ENCODE measurements at places on chromosomes 2 and 18.

DNA sequence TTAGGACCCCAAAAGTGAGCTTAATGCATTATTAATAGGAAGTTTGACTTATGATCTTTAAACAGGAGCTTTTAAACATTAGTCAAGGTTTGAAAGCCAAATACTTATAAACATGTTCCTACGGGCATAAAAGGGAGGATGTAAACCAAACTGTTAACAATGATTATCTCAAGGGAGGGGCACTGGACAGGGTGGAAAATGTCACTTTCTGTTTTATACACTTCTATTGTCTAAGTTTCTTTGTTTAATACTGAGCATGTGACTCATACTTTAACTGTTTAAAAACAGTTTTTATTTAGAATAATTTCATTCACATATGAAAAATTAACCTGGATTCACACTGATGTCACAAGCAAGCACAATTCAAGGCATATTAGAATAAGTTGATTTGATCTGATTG is 18.3 kb upstream of the ITGA6 start:
- no peak overlapping the region for H3K4me3 ChIP-seq
- no peaks in the 10 kb centered on the region for H3K4me1 ChIP-seq
- H3K36me3 ChIP-seq = no peaks in the 10 kb centered on the region
- H3K27ac ChIP-seq = no peak overlapping the region
- no peaks in the 10 kb centered on the region for H3K27me3 ChIP-seq

DNA sequence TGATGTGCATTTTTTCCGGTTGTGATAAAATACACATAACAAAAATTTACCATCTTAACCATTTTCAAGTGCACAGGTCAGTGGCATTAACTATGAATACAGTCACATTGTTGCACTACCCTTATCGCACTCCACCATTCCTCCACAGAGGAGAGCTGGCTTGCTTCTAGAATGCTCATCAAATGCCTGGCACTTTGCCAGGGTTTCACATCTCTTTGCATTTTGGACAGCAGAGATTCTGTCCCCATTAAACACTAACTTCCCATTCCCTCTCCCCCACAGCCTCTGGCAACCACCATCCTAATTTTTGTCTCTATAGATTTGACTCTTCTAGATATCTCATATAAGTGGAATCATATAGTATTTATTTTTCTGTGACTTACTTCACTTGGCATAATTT is 165.0 kb downstream of the ASB1 start:
- H3K4me3 ChIP-seq = no peak overlapping the region
- peaks cover 20% of the 10 kb centered on the region for H3K27me3 ChIP-seq
- H3K27ac ChIP-seq = no peak overlapping the region
- DNase-seq = no peak
- H3K36me3 ChIP-seq = no peaks in the 10 kb centered on the region
- H3K4me1 ChIP-seq = no peaks in the 10 kb centered on the region

- H3K27ac ChIP-seq = no peak overlapping the region
- peaks cover 5% of the 10 kb centered on the region for H3K27me3 ChIP-seq
- no peaks in the 10 kb centered on the region for H3K4me1 ChIP-seq
- no peak overlapping the region for H3K4me3 ChIP-seq
- DNase-seq = no peak
These were observed 27.4 kb downstream of the SERTAD2 start for GRCh38 chr2:64626146-64626809.

GRCh38 chr2:200873560-200873959 is 9.1 kb upstream of the CLK1 start:
- H3K4me1 ChIP-seq = peaks cover 8% of the 10 kb centered on the region
- DNase-seq = no peak
- no peak overlapping the region for H3K4me3 ChIP-seq
- H3K27me3 ChIP-seq = no peaks in the 10 kb centered on the region
- H3K27ac ChIP-seq = no peak overlapping the region

- DNase-seq = no peak
- H3K36me3 ChIP-seq = no peaks in the 10 kb centered on the region
- H3K27ac ChIP-seq = no peak overlapping the region
- H3K4me3 ChIP-seq = no peak overlapping the region
- H3K27me3 ChIP-seq = no peaks in the 10 kb centered on the region
- H3K4me1 ChIP-seq = no peaks in the 10 kb centered on the region
These were observed 582.9 kb upstream of the PIK3C3 start for GRCh38 chr18:41372046-41372665.

DNA sequence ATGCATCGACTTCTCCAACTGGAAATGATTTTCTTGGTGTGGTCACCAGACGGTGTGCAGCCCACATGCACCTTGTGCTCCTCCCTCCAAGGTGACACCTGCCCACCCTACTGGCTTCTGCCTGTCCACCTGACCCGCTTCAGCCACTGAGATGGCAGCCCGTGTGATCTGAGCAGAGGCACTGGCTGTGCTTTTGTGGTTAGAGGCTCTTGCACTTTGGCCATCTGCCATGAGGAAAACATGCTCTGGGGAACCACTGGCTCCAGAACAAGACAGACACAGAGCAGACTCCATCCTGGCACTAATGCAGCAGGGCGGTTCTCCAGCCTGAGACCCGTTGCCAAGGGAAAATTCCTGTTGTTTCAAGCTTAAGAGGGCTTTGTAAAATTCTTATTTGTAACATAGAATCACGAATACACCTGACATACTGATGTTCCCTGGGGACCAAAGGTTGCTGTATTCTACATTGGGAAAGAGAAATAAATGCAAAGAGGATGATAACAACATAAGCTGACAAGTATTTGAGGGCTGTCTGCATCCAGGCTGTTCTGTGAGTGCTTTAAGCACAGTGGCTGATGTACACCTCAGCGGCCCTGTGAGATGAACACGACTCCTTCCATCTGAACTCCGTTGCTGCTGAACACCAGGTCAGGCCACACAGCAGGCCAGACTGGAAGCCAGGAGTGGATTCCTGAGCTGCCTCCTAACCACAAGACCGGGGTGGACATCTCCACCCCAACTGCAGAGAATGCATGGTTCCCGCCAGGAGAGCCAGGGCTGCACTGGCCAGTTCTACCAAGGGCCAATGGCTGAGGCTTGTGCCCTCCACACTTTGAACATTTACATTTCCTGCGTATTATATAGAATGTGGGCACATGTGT is 820.4 kb downstream of the GALR1 start:
- peaks cover 4% of the 10 kb centered on the region for H3K27me3 ChIP-seq
- no peak for DNase-seq
- no peak overlapping the region for H3K27ac ChIP-seq
- H3K4me3 ChIP-seq = no peak overlapping the region
- H3K36me3 ChIP-seq = no peaks in the 10 kb centered on the region

DNA sequence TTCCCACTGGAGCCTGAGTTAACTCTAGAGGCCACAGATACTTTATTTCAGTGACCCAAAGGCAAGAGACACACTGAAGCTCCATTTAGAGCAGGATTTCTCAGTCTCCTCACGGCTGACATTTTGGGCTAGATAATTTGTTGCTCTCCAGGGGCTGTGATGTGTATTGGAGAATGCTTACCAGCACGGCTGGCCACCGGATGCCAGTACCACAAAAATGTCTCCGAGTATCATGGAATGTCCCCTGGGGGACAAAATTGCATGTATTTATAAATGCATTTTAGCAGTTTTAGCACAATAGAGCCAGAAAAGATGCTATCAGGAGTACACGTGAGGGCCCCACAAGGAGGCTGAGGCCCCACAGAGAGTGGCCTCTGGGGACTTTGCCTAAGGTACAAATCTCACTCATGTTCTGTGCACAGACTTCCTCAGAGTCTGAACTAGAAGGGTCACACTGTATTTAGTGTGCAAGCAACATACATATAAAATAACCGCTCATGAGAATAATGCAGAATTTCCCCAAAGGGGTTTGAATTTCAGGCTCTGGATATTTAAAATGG is 20.5 kb upstream of the DCC start:
- no peaks in the 10 kb centered on the region for H3K36me3 ChIP-seq
- no peak for DNase-seq

DNA sequence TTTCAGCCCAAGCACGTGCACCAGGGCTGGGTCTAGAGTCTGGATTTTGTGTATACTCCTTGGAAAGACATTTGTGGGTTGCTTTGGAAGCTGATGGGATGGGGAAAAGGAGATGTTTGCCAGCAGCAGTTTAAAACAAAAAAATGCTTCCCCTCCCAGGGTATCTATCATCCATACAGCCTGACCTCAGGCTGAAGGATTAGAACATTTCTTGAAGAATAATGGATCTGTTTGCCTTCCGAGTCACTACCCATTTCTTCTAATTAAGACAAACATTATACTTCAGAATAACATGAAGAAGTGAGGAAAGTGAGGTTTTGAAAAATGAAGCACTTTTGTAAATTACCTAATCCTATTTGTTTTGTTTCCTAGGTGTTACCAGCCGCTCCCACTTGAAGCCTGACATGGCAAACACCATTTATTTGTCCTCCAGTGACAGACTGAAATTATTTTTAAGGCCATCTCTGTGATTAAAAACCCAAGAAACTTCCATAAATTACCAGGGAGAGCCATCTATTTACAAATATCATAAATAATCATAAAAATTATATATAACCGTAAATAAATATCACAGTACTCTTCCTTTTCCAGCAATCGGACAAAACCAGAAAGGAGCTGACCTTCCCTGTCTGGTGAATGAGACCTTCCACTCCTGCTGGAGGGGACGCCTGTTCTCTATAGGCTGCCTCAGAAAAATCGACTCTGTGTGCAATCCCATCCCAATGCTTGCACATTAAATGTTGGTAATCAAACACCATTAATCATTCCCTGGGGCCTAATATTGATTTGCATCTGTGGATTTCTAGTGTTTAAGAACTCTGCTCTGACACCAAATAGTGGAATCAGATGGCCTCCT is 106.8 kb downstream of the C1D start:
- no peak overlapping the region for H3K4me3 ChIP-seq
- no peak for DNase-seq
- H3K4me1 ChIP-seq = no peaks in the 10 kb centered on the region
- peaks cover 3% of the 10 kb centered on the region for H3K27me3 ChIP-seq
- no peaks in the 10 kb centered on the region for H3K36me3 ChIP-seq

Measured in T-cell (primary cell).